ENCODE measurements at places on chromosomes 1 and 21.

DNA sequence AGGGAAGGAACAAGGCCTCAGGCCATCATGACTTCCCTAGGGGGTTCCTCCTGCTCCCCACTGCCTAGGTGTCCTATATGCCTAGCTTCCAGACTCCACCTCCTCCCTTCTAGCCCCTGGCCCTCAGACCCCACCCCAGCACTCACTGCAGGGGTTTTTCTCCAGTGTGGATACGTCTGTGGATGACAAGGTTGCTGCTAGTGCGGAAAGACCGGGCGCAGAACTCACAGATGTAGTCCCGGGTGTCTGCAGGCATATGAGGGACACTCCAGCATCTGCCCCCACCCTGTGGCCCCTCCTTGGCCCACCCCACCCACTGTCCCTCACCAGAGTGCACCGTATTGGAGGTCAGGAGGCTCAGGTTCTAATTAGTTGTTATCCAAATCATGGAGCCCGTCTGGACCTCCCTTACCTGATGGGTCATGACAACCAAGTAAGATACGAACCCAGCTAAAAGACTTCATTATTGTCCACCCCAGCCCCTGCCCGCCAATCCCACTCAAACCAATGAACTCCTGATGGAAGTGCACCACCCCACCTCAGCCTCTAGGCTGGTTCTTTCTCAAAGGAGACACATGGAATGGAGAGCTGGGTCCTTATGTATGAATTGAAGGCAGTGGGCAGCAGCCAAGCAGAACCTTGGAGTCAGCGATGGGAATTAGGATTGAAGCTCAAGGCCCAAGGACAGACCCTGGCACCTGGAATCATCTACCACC lies 8.2 kb downstream of the ZNF692 start:
- no peak for DNase-seq

GRCh38 chr1:18891426-18891780 lies 11.0 kb downstream of the ALDH4A1 start:
- DNase-seq, result no peak

DNA sequence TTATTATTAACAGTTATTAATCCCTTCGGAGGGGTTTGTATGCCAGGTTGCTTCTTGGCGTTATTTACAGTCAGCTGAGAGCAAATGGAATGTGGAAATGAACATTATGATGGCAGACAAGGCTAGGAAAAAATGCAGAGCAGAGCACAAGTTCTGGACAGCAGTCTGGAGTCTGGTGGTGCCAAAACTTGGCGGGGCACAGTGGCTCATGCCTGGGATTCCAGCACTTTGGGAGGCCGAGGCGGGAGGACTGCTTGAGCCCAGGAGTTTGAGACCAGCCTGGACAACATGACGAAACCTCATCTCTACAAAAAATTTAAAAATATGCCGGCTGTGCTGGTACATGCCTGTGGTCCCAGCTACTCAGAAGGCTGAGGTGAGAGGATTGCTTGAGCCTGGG lies 67.6 kb downstream of the CDC7 start:
- peak; percentile 49 for DNase-seq

DNA sequence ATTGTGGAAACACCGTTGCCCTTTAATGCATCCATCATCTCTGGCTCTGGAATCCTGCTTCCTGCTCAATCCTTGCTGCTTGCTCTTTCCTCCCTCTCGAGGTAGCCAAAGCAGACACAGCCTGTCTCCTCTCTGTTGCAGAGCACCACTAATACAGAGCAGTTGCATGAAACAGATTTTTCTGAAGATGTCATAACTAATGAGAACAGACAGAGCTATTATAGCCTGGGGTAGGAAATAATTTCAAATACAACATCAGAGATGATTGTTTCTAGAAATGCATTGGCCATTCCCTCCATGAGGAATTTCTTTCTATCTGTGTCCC lies 23.3 kb upstream of the ACBD6 start:
- no peak for DNase-seq

DNA sequence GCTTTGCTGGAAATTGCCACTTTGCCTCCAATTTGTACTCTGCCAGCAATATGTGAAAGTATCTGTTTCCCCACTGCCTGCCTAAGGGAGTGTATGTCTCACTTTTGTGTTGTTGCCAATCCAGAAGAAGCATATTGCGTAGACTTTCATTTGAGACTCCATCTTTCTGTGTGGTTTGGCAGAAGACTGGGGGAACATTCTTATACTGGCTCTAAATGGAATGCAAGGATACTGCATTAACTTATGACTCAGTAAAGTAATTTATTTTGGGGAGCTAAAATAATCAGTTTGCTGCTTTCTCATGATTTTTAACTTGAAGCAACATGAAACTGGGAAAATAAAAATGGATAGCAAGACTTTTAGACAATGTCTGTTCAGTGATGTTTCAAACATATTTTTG lies 107.7 kb upstream of the TMPRSS2 start:
- DNase-seq, result peak; percentile 100

DNA sequence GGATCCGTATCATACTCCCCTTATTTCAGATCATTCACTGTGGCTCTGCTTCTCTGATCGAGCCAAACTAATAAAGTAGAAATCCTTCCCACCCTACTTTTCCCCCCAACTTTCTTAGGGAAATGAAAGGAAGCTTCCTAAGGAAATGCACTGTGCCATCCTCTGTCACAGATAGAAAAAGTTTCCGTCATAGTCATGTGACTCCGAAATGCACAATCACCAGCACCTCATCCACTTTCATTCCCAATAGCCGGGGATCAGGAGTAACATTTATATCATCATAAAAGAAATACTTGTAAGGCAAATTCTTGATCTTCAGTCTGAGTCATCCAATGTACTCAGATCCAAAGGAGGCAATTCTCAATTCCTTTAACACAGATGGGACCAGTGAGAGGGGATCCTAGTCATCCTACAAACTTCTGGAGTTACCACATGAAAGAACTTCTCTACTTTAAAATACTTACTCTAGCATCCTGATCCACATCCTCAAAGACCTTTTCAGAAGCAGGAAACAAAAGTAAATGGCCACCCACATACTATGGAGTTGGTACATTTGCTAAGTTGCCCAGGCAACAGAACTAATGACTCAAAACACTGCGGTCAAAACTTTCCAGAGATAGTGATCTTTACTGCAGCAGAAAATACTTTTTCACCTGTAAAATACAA lies 97.8 kb upstream of the ZC3H11B start:
- DNase-seq, result peak; percentile 20

DNA sequence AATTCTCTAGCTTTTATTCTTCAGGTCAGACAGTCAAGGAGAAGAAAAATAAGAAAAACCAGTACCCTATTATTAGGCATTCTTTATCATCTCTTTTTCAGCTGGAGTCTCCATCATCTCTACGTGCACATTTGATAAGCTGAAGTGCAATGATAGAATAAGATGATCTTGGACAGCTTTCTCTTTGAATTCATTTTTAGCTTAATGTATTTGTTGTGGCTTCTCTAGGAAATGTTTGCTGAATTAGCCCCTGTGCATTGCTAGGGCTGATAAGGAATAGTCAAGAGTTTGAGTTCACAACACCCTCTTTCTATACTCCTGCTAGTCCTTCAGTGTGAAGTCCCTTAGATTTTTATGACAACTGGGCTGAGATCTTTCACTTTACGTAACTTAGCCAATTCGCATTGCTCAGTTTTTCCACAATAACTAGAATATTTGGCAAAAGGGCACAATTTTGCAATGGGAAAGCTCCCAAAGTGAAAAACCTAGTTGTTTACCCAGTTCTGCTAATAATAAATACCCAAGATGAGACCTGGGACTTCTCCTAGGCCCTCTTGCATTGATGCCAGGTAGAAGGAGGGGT lies 7.0 kb upstream of the KCNJ15 start:
- DNase-seq, result no peak

DNA sequence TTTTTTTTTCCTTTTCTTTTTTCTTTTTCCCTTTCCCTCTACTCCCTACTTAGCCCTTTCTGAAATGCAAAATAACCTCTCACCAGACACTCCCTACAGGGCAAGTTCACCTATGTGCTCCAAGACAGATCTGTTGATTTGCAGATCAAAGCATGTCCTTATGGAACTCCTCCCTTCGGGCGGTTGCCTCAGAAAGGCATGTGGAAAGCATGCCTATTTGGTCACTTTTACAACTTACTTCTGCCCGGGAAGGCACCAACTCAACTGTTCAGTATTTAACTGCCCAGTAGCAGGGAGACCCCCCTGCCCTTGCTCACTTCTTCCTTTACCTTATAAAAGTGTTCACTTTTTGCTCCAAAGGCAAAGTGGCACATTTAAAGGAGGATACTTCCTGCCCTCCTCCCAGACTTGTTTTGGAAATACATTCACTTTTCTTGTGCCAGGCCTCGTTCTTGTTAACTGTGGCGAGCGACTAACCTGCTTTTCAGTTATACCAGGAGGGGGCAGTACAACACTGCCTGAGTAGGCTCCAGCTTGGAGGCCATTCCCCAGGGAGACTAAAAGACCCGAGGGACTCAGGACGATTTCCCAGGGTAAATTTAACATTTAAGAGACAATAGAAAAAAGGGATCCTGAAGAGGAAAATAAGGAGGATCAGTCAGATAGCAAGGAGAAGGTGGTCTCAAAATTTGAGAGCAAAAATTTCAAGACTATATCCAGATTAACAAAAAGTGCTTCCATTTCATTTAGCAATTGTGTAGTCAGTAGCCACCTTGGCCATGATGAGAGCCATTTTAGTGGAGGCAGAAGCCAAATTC lies 12.3 kb upstream of the SLAMF7 start:
- peak; percentile 45 for DNase-seq

DNA sequence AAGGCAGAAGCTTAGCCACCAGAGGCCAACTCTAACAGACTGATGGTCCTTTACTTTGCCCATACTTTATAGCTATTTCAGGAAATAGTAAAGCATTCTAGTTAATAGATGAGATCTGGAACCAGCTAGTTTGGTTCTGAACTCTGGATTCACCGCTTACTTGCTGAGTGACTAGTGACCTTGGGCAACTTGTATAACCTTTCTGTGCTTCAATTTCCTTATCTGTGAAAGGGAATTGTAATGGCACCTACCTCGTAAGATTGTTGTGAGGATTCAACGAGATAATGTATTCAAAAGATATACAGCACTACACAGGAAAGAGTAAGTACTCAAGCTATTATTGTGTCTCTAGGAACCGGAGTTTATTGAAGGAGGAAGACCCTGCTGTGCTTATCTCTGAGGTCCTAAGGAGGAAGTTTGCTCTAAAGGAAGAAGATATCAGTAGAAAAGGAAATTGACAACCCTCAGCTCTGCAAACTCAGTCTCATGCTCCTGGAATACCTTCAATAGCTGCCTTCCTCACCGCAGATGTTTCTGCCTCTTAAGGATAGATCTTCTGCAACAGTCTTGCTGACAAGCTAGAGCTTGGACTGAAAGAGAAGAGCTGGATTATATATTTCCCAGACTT lies 11.9 kb downstream of the MTFR1L start:
- no peak for DNase-seq

GRCh38 chr1:74271503-74271902 lies 36.3 kb downstream of the TNNI3K start:
- DNase-seq, result no peak

DNA sequence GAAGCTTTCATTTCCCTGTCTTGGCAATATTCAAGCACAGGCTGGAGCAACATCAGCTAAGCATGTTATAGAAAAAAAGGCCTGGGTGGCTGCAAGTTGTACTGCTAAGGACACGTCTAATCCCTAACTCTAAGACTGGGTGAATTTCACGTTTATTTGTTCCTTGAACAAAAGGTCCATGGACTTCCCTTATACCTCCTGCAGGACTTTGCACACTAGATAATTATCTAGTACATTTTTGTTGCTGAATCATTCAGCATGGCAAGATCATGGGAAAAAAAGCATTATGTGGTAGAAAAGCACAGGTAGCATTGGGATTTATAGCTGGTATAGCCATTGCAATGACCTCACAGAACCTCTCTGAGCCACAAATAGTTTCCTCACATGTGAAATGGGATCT lies 130.7 kb upstream of the DMRTA2 start:
- DNase-seq, result no peak

DNA sequence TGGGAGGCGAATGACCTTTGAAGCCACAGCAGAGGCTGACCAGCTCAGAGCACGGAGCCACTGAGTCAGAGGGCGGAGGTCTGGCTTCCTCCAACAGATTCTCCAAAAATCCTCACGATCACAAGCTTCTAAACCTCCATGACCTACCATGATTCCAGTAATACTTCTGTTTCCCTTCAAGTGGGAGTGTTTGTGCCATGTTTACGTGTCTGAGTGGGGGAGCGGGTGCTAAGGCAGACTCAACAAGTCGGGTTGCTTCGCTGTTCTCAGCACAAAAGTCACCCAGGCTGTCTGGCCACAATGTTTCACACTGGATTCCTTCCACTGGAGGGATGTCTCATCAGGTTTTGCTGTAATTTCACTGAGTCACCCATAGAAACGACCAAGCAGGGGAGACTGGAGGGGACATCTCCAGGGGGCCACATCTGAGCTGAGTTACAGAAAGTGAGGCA lies 86.2 kb downstream of the SLC66A1 start:
- peak; percentile 100 for DNase-seq

GRCh38 chr1:76640092-76640491 lies 227.2 kb upstream of the ST6GALNAC5 start:
- DNase-seq, result peak; percentile 69

Data from AG10803 (cell line).